Left renal pelvis (tissue), 4 donors: ENCODE measurements at places on chromosomes 12 and 14. TPM values are rescaled to one million over a fixed set of nuclear protein-coding genes. Genes with fewer than 3 reads are reported as not detected.

Gene LMNTD1
- polyA plus RNA-seq, result not detected

GRCh38 chr12:33052141-33053051, 155.8 kb upstream of the PKP2 start:
- DNase-seq, result no peak

GRCh38 chr12:13631873-13632272, 349.5 kb downstream of the GRIN2B start:
- DNase-seq, result no peak

Gene COX8C
- 0.32 TPM for polyA plus RNA-seq

- DNase-seq, result no peak
Observed at GRCh38 chr14:69054030-69054429, 74.9 kb upstream of the ACTN1 start.

- DNase-seq, result no peak
Observed at GRCh38 chr14:32469388-32470160, 140.5 kb downstream of the AKAP6 start.

Gene TGM1
- polyA plus RNA-seq, result 6.6 TPM

Gene NPFF
- polyA plus RNA-seq, result not detected

GRCh38 chr14:98926801-98927200, 345.2 kb downstream of the BCL11B start:
- no peak for DNase-seq

Gene KRT73
- polyA plus RNA-seq, result not detected

Gene FAM181A
- not detected for polyA plus RNA-seq
